Cerebellum (tissue), 4 donors: ENCODE measurements at places on chromosomes 12 and 14.
A peak's percentile ranks its signal among the peaks of the same experiment; 100 is the strongest.

DNA sequence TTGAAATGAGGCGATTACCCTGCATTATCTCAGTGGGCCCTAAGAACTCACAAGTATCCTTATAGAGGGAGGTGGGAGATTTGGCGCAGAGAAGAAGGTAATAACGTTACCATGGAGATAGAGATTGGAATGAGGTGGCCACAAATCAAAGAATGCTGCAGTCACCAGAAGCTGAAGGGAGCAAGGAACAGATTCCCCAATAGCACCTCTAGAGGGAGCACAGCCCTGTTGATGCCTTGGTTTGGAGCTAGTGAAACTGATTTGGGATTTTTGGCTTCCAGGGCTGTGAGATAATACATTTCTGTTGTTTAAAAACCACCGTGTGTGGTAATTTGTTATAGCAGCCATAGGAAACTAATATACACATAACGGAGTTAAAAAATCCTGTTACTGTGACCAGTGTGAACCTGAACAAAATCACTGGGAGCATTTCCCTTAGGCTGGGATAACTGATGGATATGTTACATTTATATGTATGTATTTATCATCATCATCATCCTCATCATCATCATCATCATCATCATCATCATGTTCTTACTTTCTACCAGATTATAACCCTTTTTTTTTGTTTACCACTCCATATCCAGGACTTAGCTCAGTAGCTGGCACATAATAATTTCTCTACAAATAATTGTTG lies 100.3 kb downstream of the LIN7A start:
- DNase-seq: peak; percentile 63

- no peak for DNase-seq
These were observed 33.1 kb downstream of the TDP1 start for GRCh38 chr14:89988787-89989186.

DNA sequence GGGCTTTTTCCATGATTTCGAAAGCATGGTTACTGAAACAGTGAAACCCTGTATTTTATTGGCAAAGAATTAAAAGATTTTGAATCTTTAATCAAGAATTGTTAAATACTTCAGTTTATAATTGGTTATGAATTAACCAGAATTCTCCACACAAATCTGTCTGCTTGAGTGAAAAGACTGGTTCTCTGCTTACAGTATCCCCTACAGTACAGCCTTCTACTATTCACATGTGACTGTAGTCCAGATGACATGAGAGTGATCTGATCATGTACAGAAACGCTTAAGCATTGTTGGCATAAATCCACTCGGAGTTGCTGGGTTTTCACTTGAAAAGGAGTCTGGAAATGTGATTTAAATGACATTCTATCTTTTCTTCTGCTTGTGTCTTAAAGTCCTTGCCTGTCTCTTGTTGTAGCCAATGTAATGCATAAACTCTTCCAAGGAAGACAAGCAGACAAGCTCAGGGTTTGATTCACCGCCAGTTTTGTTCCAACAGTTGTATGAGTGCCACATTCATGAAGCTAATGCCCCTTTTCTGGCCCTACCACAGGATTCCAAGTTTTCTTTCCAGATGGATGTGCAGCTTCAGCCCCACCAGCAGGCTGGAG lies 222.0 kb upstream of the LRIG3 start:
- no peak for DNase-seq

DNA sequence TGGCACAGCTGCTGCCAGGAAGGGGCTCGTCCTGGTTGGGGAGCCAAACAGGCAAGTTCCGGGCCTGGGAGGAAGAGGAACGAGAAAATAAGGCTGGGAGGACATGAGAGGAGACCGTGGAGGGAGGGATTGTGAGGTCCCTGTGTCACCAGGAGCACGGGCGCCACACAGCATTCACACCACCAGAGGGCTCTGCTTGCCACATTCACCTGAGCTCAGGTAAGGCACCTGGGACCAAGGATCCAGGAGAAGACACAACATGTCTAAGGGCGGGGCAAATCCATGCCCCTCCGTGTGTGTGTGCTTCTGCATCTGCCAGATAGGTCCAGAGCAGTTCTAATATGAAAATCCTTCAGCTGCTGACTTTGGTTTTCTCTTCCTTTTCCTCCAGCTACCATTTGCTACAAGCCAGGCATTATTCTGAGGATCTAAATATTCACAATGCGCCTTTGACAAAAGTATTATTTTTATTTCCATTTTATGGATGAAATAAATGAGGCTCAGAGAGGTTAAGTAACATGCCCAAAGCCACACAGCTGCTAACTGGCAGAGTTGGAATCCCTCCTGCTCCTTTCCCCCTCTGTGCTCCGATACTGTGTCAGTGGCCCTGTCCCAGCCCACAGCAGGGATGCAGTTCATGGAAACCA lies 14.6 kb downstream of the RAPGEF3 start:
- DNase-seq: peak; percentile 54

- no peak for DNase-seq
These were observed 31.9 kb upstream of the ATP2A2 start for GRCh38 chr12:110249105-110249504.
